Activated CD4-positive, CD25-positive, alpha-beta regulatory T cell (primary cell): ENCODE measurements at places on chromosomes 6 and 20.
A peak's percentile ranks its signal among the peaks of the same experiment; 100 is the strongest.

DNA sequence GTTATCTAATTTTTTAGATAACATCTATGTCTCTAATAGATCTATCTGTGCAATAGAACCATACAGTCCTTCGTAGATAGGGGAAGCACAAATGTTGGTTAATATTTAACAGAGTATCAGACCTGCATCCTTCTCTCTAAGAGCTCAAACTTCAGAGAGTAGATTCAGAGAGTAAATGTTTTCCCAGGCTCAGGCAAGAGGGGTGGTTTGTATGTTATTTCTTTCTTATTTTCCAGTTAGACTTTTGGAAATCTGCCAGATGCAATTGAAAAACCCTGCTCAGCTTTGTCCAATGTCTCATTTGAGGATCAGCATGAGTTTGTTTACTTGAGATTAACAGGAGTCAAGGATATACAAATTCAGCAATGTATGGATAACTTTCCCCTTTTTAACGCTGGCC, 361.9 kb downstream of the BCKDHB start:
- no peak for DNase-seq

DNA sequence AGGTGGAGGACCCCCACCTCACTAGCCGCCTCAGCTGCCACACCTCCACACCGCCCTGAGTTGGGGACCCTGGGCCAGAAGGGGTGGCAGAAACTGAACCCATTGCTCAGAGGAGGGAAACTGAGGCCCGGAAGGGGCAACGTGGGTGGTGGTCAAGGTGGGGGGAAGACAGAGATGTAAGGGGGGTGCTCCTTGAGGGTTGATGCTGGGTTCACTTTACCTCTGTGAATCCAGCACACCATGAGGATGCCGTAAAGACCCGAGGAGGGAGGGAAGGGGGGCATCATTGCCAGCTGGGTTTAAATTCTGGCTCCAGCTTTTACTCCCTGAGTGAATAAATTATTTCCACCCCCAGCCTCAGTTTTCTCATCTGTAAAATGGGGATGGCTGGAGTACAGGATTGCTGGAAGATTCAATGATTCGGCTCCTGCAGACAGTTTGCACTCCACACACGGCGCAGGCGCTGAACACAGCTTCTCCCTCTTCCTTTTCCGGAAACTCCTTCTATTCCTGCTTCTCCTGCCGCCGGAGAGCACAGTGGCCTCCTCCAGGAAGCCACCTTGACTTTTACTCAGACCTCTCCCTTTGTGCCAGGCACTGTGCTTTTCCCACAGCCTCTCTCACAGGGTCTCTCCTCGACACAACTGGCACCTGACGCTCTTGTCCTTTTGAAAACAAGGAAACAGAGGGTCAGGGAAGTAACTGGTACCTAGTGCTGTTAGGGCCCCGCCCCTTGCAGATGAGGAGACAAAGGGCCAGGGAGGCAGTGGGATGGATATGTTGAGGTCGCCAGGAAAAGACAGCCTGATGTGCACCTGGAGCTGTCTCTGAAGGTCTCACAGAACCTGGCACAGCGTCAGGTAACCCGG, 59.4 kb downstream of the UBE2V1 start:
- no peak for DNase-seq

- DNase-seq = no peak
These were observed 79.3 kb downstream of the COL12A1 start for GRCh38 chr6:75126518-75126917.

DNA sequence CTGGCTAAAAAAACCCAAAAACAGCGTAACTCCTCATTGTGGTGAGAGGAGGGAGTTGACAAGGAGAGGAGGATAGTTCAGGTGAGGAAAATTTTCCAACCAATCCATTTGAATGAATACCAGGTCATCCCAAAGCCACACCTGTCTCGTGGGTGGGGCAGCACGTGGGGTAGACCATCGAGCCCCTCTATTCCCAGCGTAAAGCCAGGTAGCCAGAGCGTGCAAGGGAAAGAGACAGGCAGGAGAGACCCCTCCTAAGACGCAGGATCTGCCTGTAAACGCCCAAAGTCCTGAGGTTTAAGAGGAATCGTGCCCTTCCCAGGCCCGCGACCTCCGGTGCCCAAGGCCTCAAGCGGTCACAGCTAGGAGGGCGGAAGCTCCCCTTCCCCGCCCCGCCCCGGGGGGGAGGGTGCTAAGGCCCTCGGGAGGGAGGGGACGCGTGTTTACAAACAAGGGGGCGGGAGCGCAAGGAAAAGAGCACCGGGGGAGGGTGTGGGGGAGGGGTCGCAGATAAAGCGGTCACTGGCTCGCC, 712 bp downstream of the RXRB start:
- DNase-seq = peak; percentile 71
